ENCODE measurements at places on chromosomes 16 and 17. TPM values are rescaled to one million over a fixed set of nuclear protein-coding genes. Genes with fewer than 3 reads are reported as not detected.

Gene KRTAP3-2
- total RNA-seq: not detected

Gene CCL2
- total RNA-seq: 6.3 TPM

Gene STAC2
- not detected for total RNA-seq

Gene EVPLL
- total RNA-seq: not detected
